HTR-8/SVneo (cell line): ENCODE measurements at places on chromosomes 7 and 10.

DNA sequence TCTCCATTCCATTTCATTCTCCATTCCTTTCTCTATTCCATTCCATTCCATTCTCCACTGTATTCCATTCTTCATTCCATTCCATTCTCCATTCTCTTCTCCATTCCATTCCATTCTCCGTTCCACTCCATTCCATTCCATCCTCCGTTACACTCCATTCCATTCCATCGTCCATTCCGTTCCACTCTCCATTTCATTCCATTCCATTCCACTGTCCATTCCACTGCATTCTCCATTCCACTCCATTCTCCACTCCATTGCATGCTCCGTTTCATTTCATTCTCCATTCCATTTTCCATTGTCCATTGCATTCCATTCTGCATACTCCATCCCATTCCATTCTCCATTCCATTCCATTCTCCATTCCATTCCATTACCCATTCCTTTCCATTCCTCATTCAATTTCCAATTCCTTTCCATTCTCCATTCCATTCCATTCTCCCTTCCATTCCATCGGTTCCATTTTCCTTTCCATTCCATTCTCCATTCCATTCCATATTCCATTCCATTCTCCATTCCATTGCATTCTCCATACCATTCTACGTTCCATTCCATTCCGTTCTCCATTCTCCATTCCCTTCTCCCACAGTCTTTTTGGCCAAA lies 78.3 kb downstream of the NSUN6 start:
- DNase-seq = no peak

DNA sequence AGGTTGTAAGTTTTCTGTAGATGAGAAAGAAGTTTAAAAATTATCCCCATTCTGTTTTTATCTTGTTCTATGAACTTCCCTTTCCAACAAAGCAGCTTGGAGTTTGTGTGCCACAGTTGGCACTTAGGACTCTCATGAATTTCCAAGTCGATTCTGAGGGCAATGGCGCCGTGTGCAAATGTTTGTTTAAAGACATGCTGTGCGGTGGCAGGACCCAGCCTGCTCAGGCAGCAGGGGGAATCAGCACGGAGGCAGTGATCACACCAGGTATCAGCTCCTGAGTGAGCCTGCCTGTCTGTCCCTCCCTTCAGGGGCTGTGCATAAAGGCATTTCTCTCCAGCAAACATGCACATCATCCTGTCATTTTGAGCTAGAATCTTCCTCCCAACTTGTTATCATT lies 109.8 kb upstream of the WDR11 start:
- no peak for DNase-seq

GRCh38 chr7:151404216-151405011 lies 5.4 kb downstream of the WDR86 start:
- DNase-seq = no peak

DNA sequence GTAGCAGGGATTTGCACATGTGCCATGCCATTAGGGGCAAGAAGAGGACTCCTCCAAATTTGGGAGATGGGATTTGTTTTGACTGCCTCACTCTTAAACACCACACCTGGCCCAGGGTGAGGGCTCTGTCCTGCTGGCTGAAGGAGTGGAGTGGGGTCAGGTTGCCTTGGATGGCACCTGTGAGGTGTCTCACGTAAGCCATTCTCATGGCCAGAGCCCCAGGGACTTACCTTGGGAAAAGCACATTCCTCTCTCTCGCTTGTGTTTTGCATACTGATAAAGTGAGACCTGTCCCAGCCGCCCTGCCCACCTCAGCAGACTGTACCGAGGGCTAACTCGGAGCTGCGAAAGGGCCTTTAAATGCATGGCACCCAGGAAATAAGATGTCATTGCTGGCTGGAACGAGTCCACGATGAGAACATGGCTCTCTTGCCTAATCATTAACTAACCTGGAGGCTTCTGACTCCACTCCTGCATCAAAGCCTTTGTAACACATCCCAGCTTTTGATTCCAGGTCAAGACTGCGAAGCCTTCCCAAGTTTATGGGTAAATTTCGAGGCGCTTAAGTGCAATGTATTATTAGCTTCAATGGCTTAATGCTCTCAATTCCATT lies 184.0 kb upstream of the RNF32 start:
- no peak for DNase-seq

DNA sequence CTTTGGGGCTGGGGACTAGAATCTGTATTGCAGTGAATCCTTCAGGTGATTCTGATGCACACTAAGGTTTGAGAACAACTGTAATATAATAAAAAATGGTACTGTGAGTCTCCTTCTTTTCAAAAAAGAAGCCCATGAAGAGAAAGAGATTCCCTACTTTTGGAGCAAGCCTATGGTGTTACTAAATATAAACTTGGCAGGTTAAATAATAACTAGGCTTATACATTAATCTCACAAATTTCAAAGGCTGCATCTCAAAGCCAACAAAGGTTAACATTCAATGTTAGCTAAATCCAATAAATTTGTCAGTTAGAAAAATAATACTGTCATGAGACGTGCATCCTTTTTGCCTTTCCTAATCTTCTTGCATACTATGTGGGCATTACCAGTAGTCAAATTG lies 159.7 kb upstream of the LAMB4 start:
- no peak for DNase-seq

GRCh38 chr7:191105-191980 lies 1.0 kb upstream of the FAM20C start:
- DNase-seq = peak; percentile 82

DNA sequence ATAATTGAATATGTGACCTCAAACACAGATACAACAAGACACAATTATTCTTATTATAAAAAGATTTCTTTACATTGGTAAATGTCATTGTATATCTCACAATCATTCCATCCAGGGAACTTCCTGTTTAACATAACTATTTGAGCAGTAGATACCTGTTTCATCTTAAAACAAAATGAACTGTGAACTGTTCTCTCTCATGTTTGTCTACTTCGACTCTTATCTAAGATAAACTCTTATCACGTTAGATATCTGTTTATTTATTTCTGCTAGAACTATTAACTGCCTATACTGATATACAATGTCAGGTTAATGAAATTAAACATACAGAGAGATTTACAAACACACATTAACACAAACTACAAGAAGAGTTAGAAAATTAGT lies 20.1 kb downstream of the ANK3 start:
- DNase-seq = no peak

DNA sequence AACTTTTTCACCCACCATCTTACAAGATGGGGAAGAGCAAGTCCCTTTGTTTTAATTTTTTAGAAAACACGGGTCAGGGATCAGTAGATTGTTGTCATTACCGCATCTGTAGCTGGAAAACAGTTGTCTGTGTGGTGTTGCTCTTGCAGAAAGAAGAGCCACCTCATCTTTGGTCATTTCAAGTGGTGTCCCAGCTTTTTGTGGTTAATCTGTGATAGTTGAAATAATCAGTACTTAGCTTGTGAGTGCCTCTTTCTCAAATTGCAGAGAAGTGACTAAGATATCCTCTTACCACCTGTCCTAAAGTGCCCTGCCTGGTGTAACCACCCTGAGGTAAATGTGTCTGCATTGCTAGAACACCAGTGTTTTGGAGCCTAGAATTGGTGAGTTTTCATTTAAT lies 5.5 kb downstream of the PRPF18 start:
- no peak for DNase-seq

- DNase-seq = no peak
These were observed 88.6 kb upstream of the PPP1R3A start for GRCh38 chr7:114007386-114007785.

GRCh38 chr7:23570592-23571200 lies 26.5 kb upstream of the CCDC126 start:
- peak; percentile 82 for DNase-seq

DNA sequence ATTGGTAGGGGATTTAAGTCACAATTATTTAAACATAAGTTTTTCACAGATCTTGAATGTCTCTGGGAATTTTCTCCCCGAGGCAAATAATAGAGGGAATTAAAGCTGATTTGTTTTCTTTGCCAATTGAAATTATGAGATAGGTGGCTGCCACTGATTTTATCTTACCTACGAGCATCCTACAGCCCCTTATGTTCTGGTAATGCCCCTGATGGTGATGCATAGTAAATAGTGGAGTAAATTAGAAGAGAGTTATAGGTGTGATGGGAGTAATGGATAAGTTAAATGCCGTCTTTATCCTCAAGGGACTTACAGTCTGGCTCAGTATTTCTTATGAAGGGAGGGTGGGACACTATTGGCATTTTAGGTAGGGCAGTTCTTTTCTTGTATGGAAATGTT lies 58.1 kb downstream of the HDAC9 start:
- DNase-seq = no peak

DNA sequence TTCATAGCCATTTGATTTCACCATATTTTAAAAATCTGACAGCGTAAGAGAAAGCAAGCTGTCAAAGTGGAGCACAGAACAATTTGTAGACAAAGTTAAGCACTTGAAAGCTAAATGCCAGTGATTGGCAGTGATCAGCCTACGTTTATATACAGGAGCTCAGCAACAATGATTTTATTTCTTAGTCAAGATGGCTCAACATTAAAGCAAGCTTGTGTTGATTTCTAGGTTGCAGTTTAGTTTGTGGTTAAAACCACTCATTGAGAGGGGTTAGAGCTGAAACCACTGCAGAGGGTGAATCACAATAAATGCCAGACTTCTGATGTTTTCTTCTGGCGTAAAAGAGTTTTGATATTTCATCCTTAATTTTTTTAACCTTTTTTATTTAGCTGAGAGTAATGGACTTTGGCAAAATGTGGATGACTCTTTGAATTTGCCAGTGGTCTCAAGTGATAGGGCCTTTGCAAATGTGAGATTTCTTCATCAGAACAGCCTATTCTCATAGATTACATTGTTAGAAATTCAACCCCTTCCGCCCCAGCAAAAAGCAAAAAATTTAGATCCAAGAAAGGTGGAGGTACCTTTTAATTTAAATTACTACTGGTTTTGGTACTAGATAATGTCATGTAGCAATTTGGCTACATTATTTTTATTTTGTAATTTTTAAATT lies 73.8 kb downstream of the SHOC2 start:
- peak; percentile 7 for DNase-seq
